Right lobe of liver (tissue), 6 donors: ENCODE measurements at places on chromosomes 2 and 18.

DNA sequence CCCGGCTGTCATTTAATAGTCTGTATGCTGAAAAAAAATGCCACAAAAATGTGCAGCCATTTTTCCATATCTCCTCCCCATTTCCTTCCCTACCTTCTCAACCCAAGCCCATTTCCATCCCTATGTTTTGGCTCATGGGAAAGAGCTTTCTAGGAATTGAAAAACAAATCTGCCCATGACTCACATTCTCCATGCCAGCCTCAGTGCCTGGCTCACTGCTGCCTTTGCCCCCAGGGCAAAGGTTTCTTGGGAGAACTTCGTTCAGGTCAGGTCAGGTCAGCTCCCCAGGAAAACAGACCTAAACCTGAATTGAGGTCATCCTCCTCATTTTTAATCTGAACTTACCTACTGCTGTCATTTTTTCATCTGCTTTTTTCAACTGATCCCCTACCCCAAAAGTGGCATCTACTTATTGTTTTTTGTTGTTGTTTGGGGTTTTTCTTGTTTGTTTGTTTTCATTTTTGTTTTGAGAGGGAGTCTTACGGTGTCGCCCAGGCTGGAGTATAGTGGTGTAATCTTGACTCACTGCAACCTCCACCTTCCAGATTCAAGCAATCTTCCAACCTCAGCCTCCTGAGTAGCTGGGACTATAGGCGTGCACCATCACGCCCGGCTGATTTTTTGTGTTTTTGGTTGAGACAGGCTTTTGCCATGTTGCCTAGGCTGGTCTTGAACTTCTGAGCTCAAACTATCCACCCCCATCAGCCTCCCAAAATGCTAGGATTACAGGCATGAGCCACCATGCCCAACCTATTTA lies 66.7 kb downstream of the FECH start:
- DNase-seq, result peak; percentile 29

GRCh38 chr18:7870266-7870665 lies 303.1 kb downstream of the PTPRM start:
- no peak for DNase-seq

- no peak for DNase-seq
Measured at GRCh38 chr2:109487871-109488655, 125.7 kb downstream of the SEPTIN10 start.

DNA sequence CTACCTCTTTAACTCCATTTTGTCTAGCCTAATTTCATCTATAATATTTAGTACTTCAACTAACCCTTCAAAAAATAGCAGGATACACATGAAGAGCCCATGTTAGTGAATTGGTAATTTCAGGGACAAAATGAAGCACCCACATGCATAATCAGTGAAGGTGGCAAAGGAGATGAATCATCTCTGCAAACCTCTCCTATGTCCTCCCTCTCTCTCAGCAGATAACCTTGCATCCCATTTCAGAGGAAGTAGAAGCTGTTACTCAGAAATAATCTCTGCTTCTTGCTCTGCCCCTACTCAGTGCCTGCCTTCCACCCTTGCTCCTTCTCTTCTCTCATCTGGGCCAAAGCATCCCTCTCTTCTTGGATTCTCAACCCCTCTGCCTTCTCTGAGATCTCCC lies 60.2 kb upstream of the CAVIN2 start:
- no peak for DNase-seq

- DNase-seq, result no peak
Measured at GRCh38 chr18:58051765-58052460, 7.9 kb downstream of the NEDD4L start.
